SIG-M5 (cell line): ENCODE measurements at places on chromosomes 12 and 14.

DNA sequence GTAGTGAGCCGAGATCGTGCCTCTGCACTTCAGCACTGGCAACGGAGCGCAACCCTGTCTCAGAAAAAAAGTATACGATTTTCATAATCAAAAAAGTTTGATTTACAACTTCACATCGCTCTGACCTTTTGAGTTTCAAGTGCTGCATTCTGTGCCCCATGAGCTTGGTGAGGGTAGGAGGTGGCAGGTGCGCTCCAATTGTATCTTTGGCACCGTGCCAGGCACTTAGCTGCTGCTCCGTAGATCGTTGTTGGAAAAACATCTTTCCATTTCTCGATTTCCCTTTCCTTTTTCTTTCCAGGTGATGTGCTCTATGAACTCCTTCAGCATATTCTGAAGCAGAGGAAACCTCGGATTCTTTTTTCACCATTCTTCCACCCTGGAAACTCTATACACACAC is 203.7 kb downstream of the ETV6 start:
- DNase-seq: no peak

- DNase-seq: no peak
Observed at GRCh38 chr12:14410841-14411569, 45.5 kb downstream of the ATF7IP start.

- DNase-seq: no peak
Observed at GRCh38 chr14:34867199-34867598, 8.0 kb downstream of the BAZ1A start.

GRCh38 chr14:38505973-38506249 is 250.0 kb upstream of the CLEC14A start:
- DNase-seq: no peak

GRCh38 chr14:49945448-49946319 is 52.8 kb downstream of the ARF6 start:
- DNase-seq: no peak
